HepG2 (cell line): ENCODE measurements at places on chromosomes 12 and 14. TPM values are rescaled to one million over a fixed set of nuclear protein-coding genes. Genes with fewer than 3 reads are reported as not detected.

Gene CISTR
- polyA plus RNA-seq = not detected in 2 replicates

Gene DHRS2
- 1,596 and 1,621 TPM in 2 replicates for polyA plus RNA-seq

Gene MYO1H
- not detected in 2 replicates for polyA plus RNA-seq

Gene ANO4
- polyA plus RNA-seq = 0.13 TPM in 1 of 2 replicates, not detected in the other

Gene OR4K1
- polyA plus RNA-seq = not detected in 2 replicates

Gene NANOG
- polyA plus RNA-seq = 0.04 and 0.30 TPM in 2 replicates

Gene ACSM4
- polyA plus RNA-seq = not detected in 2 replicates

DNA sequence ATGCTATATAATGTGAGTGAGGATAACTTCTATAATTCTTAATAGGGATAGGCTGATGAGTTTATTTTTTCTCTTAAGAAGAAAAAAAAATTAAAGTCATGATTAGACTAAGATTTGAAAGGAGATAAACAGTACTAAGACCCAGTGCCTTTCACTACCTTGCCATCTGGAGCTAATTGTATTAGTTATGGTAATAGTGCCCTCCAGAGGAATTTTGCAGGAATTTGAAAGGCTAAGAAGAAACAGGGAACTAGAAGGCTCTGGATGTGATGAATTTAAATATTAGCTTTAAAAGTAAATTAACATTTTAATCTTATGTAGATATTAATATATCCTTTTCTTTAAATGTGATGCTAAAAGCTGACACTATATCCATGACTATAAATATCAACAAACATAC, 36.6 kb upstream of the PIK3C2G start:
- H3K27ac ChIP-seq = no peak overlapping the region
- no peak overlapping the region for H3K4me3 ChIP-seq
- H3K4me1 ChIP-seq = no peaks in the 10 kb centered on the region
- H3K36me3 ChIP-seq = no peaks in the 10 kb centered on the region
- DNase-seq = peak; percentile 21

DNA sequence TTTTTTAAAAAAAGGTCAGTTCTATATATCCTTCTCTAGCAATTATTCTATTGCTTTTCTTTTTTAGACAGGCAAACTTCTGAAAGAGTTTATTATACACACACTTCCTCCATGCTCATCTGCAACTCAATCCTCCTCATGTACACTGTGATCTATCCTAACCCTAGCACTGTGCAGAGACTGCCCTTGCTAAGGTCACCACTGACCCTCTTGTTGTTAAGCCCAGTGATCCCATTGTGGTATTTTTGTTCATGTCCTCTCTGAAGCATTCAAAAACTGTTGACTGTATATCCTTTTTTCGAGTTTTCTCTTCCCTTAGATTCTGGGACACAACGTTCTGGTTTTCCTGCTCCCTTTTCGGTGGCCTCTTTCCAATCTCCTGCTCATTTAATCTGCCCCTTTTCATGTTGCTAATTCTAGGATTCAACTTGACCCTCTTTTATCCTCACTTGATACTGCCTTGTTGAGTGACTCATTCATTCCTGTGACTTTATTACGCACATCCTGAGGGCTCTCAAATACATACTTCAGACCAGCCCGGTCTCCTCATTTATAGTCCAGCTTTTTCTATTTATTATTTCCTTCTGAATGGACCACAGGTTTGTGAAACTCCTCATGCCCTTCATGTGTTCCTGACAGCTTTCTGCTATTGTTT, 53.9 kb upstream of the PTPRB start:
- no peak overlapping the region for H3K4me3 ChIP-seq
- H3K27ac ChIP-seq = no peak overlapping the region
- H3K36me3 ChIP-seq = no peaks in the 10 kb centered on the region
- no peaks in the 10 kb centered on the region for H3K27me3 ChIP-seq
- H3K4me1 ChIP-seq = no peaks in the 10 kb centered on the region

DNA sequence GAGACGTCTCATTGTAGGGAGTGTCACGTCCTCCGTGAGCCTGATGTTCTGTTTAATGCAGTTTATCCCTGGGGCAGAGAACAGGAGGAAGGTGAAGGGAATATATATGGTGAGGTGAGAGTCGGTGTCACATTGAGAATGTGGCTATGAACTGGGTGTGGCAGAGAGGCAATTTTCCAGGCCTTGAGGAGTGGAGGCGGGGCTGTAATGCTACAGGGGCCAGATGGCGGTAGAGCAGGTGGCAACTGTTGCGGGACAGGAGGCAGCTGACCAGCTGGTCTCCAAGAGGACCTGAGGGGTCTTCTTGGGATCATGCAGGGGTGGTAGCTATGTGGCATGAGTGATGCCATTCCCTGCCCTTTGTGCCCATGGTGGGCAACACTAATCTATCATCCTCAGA, 59.6 kb downstream of the CACNA1C start:
- no peak overlapping the region for H3K4me3 ChIP-seq
- no peak overlapping the region for H3K27ac ChIP-seq
- DNase-seq = no peak
- no peaks in the 10 kb centered on the region; the same call in none of the 2 replicates for H3K27me3 ChIP-seq

GRCh38 chr14:50030036-50030435, 86.3 kb downstream of the VCPKMT start:
- H3K4me3 ChIP-seq = no peak overlapping the region
- no peak overlapping the region for H3K27ac ChIP-seq
- H3K4me1 ChIP-seq = peaks cover 59% of the 10 kb centered on the region
- H3K36me3 ChIP-seq = no peaks in the 10 kb centered on the region
- DNase-seq = no peak

DNA sequence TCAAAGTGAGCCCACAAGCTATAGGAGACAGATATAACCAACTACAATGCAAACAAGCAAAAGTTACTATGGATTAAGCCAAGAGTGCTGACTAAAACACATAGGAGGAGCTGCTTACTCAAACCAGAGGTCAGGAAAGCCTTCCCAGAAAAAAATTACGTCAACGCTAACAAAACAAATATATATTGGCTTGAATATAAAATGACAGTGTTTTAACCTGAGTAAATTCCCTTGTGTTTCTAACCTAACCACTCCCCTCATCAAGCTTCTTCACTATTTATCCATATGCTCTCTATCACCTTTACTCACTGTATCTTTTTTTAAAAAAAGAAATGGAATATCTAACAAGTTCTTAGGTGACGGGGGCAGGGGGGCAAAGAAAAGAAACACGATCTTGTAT, 115.9 kb downstream of the MED13L start:
- DNase-seq = peak; percentile 35
- H3K27ac ChIP-seq = peak overlapping the region; percentile 13
- H3K4me1 ChIP-seq = peaks cover 54% of the 10 kb centered on the region
- no peaks in the 10 kb centered on the region for H3K27me3 ChIP-seq
- H3K4me3 ChIP-seq = no peak overlapping the region

GRCh38 chr14:49019467-49020115, 566.6 kb downstream of the RPS29 start:
- H3K27ac ChIP-seq = no peak overlapping the region
- no peak overlapping the region for H3K4me3 ChIP-seq
- no peak for DNase-seq
- no peaks in the 10 kb centered on the region for H3K4me1 ChIP-seq
- H3K36me3 ChIP-seq = no peaks in the 10 kb centered on the region
- no peaks in the 10 kb centered on the region for H3K27me3 ChIP-seq

DNA sequence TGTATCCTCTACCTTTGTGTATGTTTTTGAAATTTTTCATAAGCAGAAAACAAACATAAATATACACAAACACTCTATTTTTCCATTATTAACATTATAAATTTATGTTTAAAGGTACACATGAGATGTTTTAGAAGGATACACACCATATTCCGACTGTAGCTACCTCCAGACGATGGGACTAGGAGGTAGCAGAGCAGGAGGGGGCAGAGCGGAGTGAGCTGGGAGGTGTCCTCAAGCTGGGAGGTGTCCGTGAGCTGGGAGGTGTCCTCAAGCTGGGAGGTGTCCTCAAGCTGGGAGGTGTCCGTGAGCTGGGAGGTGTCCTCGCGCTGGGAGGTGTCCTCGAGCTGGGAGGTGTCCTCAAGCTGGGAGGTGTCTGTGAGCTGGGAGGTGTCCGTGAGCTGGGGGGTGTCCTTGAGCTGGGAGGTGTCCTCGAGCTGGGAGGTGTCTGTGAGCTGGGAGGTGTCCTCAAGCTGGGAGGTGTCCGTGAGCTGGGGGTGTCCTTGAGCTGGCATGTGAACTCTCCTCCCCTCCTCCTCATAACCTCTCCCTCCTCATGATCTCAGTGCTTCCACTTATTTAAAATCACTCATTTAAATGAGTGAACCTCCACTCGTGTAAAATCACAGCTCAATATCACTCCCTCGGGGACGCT, 346.9 kb upstream of the SFSWAP start:
- H3K27me3 ChIP-seq = peaks cover 4% of the 10 kb centered on the region
- no peaks in the 10 kb centered on the region for H3K36me3 ChIP-seq
- no peaks in the 10 kb centered on the region; the same call in 1 of the 2 replicates for H3K4me1 ChIP-seq
- no peak overlapping the region for H3K4me3 ChIP-seq
- no peak for DNase-seq

DNA sequence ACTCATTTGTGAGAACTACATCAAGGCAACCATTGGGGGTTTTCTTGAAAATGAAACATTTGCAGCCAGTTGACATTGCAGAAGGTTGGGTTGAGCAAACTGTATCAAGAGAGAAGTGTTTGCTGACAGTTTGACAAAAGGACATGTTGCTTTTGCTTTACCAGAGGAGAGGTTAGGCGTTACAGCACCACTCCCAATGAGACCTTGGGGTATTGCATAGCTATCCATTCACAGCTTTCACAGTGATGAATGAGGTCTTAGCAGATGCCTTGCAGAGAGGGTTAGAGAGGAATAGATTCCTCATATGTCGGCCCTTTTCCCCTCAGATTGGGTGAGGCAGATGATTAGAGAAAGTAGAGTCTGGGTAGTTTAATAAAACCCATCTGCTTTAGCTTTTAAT, 988.9 kb upstream of the FLRT2 start:
- H3K27me3 ChIP-seq = no peaks in the 10 kb centered on the region
- DNase-seq = no peak
- H3K4me1 ChIP-seq = no peaks in the 10 kb centered on the region
- H3K36me3 ChIP-seq = no peaks in the 10 kb centered on the region
- H3K27ac ChIP-seq = no peak overlapping the region
- H3K4me3 ChIP-seq = no peak overlapping the region

- no peak overlapping the region for H3K27ac ChIP-seq
- DNase-seq = no peak
- peaks cover 67% of the 10 kb centered on the region for H3K4me1 ChIP-seq
- H3K4me3 ChIP-seq = no peak overlapping the region
- H3K36me3 ChIP-seq = no peaks in the 10 kb centered on the region
Observed at GRCh38 chr12:109997393-109997792, 1.2 kb upstream of the GIT2 start.

DNA sequence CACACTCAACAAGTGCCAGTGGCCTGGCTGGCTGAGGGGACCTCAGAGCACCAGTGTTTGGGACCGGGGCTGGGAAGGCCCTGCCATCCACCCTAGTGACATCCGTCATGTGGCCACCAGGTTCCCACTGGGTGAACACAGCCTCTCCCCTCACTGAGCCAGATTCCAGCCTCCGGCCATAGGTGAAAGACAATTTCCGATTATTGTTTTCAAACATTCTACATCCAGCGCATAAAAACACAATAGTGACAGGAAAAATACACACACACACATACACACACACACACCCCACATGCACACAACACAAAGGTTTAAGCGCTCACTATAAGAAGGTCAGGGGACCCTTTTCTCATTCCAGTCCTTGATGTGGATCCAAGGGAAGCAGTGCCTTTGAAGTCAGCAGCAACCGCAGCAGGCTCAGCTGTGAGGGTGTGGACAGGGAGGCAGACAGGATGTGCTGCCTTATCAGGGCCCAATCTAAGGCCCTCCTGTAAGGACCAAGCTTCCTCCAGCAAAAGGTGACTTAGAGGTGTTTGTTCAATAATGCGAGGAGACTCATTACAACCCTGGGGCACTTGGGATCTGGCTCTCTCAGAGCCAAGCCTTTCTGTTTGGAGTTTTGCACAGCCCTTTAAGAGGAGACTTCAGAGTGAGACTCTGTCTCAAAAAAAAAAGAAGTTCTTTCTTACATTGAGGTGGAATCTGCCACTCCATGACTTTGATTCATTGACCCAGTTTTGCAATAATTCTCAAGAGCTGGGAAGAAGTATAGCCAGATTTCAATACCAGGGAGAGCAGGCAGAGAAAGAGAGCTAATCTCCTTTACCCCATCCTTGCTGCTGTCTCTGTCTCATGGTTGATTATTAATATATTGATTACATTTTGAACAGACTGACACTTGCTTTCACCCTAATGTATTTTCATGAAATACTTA, 227.8 kb downstream of the ZFP36L1 start:
- peak; percentile 68 for DNase-seq
- H3K4me1 ChIP-seq = peaks cover 94% of the 10 kb centered on the region
- no peak overlapping the region for H3K4me3 ChIP-seq
- H3K36me3 ChIP-seq = no peaks in the 10 kb centered on the region

DNA sequence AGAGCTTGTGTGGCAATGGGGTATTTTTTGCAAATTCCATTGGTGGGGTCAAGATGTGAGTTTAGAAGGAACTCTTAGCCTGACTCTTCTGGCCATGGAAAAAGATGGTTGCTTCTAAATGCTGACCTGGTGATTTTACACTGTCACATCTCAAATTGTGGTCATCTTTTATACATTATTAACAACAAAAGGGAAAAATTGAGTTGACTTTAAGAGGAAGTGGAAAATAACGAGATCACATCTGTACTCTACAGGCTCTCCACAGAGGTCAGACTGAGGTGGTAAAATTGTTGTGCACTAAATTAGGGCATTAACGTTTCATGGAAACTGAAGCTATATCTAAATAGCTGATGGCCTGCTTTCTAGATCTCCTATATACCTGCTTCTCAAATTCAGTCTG, 44.7 kb downstream of the PTPN11 start:
- no peaks in the 10 kb centered on the region for H3K27me3 ChIP-seq
- no peak overlapping the region for H3K27ac ChIP-seq
- H3K4me3 ChIP-seq = no peak overlapping the region
- no peak for DNase-seq
- H3K4me1 ChIP-seq = peaks cover 22% of the 10 kb centered on the region
- 0 out of 3 replicates have a peak, but pooled peaks cover 12% of the 10 kb centered on the region for H3K36me3 ChIP-seq

- no peak for DNase-seq
- H3K36me3 ChIP-seq = no peaks in the 10 kb centered on the region
- no peak overlapping the region for H3K4me3 ChIP-seq
- H3K4me1 ChIP-seq = no peaks in the 10 kb centered on the region
- H3K27me3 ChIP-seq = no peaks in the 10 kb centered on the region
- no peak overlapping the region for H3K27ac ChIP-seq
Observed at GRCh38 chr14:38098074-38098836, 109.4 kb upstream of the SSTR1 start.

DNA sequence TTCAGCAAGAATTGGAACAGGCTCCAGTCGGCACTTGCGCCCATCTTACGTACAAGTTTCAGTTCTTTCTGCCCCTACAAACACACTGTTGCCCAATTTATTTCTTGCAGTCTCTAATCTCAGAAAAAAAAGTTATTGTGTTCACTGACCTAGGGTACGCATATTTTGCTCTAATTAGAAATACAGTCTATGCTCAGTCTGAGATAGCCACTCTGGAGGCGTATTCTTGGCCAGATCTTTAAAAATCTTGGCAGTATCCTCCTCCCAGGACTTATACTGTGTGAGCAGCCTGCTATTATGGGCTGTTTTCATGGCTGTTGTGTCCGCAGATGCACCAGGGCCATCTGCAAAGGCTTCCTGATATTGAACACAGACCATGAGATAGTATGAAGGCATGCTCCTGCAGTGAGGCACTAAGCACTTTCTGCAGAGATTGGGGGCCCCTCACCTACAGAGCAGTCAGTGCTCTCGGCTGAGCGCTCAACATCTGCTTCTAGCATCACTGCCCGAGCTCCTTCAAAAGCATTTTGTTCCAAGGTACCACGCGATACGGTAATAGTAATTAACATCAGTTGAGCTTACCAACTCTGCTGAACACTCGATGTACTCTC, 57.9 kb downstream of the PPM1H start:
- H3K36me3 ChIP-seq = peaks cover 46% of the 10 kb centered on the region
- DNase-seq = no peak
- H3K4me1 ChIP-seq = no peaks in the 10 kb centered on the region
- H3K4me3 ChIP-seq = no peak overlapping the region
- H3K27me3 ChIP-seq = no peaks in the 10 kb centered on the region
